ENCODE measurements at places on chromosomes 12 and 14.

GRCh38 chr12:104520242-104520900 is 63.6 kb downstream of the CHST11 start:
- no peak for DNase-seq

DNA sequence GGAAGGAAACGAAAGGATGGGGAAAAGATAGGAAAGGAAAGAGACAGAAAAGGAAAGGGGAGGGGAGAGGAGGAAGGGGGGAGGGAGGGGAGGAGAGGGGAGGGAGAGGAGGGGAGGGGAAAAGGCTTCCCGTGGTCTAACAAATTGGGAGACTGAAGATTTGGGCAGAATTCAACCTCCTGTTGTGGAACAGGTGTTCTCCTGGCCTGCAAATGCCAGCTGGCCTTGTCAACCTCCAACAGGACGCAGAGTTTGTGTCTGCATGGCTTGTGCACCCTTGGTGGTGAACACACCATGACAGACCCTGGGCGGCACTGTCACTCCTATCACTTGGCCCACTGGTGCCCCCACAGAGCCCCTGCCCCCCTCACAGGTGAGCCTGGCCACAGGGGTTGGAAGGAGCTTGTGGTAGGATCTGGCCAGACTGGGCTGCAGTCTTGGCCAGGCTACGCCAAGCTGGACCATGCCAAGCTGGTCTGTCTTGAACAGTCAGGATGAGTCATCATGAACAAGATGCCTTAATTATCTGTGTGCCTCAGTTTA is 321.6 kb downstream of the BCL11B start:
- no peak for DNase-seq

DNA sequence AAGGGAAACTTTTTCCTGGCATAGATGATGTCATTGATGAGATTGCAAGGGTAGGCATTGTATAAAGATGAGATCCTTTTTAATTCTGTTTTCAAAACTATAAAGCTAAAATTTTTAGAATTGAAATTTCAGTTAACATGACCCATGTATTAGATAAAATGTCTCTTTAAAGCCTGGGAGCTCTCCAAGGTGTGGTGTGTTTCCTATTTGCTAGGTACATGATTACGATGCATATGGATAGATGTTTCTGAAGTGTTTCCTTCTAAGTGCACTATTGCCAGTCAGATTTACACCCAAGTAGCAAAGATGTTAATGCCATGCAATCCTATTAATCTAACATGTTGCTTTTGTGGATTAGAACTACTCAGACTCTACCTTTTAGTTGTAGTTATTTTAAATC is 834.7 kb downstream of the DIO2 start:
- DNase-seq: no peak

DNA sequence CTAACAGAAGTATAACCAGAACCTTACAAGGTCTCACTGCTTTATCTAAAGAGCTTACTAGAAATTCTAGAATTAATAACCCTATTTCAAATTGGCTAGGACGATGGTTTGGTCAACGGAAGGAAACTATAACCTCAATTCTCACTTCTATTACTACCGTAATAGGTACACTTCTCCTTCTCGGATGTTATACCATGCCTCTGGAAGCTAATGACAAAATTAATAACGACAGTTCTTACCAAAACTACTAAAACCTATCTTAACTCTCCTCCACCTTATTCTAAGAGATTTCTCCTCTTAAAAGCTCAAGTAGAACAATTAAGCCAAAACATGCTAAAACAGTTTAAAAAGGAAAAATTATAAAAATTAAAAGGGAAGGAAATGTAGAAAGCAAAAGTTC is 23.7 kb upstream of the UBC start:
- peak; percentile 19 for DNase-seq

GRCh38 chr14:85281921-85282320 is 248.0 kb upstream of the FLRT2 start:
- DNase-seq: no peak

GRCh38 chr12:14367040-14367661 is 1.7 kb downstream of the ATF7IP start:
- peak; percentile 58 for DNase-seq

GRCh38 chr14:68977180-68977717 is 1.9 kb downstream of the ACTN1 start:
- DNase-seq: peak; percentile 86

DNA sequence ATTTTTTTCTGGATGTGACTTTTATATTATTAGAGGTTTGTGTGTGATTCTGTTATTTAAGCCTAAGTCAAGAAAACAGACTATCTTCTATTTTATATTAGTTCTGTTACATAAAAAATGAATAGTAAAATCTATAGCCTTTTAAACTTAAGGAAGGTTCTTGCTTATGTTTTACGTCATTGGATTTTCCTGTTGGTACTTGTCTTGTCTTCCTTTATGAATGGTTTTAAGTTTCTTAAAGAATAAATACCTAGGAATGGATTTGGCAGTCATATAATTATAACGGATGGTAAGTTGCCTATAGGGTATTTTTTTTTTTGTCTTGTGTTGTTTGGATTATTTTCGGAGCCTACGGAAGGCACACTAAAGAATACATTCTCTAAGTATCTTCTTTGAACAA is 161.8 kb upstream of the PTPRQ start:
- DNase-seq: no peak

GRCh38 chr12:91677556-91677955 is 468.1 kb downstream of the BTG1 start:
- no peak for DNase-seq

DNA sequence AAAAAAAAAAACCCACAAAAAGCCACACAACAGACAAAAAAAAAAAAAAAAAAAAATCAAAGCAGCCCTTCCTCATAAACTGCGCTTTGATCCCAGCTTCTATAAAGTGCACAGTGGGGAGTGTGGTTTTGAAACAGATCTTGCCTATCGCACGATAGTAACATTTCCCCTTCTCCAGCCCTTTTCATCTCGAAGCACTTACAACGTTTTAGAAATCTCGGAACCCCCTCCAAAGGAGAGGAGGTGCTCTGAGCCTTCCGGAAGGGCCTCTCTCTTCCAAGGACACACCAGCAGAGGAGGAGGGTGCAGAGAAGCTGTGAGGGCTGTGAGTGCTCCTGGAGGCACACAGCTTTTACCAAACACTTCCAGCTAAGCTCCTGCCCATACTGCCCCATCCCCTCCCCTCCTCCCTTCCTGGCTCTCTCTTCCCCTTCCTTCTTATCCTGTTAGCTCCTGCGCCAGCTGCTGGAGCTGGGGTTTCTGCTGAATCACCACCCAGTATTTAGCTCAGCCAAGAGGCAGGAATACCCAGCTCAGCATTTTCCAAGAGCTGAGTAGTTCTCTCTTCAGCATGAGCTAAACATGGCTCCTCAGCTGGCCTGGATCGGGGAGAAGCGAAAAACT is 28.4 kb downstream of the SLC7A8 start:
- DNase-seq: peak; percentile 98

DNA sequence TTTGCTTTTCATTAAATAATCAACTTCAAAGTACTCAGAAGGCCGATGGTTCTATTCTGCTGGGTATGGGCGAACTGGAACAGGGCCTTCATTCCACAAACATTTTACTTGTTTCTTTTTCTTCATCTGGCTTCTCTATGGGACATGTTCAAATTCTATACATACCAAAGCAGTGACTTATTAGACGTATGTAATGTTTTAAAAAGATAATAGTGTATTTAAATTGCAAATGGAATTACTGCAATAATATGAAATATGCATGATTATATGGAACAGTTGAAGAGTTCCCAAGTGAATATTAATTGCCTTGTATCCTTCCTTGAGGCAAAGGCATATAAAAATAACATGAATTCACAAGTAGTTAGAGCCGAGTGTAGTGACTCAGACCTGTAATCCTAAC is 75.5 kb downstream of the FAR2 start:
- DNase-seq: no peak

GRCh38 chr12:92945659-92946220 is 16.6 kb upstream of the EEA1 start:
- DNase-seq: no peak

GRCh38 chr14:92412912-92413311 is 89.9 kb downstream of the SLC24A4 start:
- no peak for DNase-seq

DNA sequence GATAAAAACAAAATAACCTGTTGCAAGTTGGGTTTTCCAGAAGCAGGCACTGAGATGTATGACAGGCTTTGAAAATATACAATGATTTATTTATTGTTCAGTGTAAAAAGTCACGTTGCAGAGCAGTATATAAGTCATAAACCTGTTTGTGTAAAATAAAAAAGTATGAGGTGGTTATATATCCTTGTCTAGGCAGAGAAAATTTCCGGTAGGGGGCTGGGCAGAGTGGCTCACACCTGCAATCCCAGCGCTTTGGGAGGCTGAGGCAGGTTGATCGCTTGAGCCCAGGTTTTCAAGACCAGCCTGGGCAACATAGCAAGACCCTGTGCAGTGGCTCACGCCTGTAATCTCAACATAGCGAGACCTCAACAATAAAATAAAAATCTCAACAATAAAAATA is 16.2 kb upstream of the PPP1CC start:
- no peak for DNase-seq

GRCh38 chr14:72986214-72986613 is 40.7 kb downstream of the ZFYVE1 start:
- DNase-seq: no peak

- peak; percentile 57 for DNase-seq
Observed at GRCh38 chr12:57214398-57214781, 2.2 kb upstream of the NXPH4 start.

GRCh38 chr12:28308891-28309290 is 118.6 kb downstream of the CCDC91 start:
- peak; percentile 8 for DNase-seq

DNA sequence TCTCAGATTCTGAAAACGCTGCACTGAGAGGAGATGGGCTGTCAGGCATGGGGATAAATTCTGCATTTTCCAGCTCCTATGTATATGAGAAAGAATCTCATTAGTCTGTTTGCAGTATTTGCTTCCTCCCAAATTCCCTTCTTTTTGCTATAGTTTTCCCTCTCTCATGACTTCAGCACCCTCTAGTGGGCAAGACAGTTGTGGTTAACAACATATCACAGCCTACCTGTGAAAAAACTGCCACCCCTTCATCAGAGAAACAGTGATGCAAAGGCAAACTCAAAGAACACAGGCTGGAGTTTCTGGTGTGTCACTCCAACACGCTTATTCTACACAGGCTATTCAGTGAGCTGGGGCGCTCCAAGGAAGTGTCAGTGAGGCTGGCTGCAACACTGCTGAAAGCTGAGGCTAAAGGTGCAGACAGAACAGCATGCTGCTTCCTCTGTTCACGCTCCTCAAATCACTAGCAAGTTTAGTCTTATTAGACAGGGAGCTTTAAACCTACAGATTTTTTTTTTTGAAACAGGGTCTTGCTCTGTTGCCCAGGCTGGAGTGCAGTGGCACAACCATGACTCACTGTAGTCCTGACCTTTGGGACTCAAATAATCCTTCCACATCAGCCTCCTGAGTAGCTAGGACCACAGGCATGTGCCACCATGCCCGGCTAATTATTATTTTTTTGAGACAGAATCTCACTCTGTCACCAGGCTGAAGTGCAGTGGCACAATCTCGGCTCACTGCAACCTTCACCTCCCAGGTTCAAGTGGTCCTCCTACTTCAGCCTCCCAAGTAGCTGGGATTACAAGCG is 19.3 kb downstream of the ZC2HC1C start:
- DNase-seq: peak; percentile 76

GRCh38 chr12:110301065-110301806 is 20.2 kb downstream of the ATP2A2 start:
- DNase-seq: peak; percentile 57

- peak; percentile 93 for DNase-seq
Observed at GRCh38 chr14:89855961-89856656, 98.4 kb downstream of the EFCAB11 start.

DNA sequence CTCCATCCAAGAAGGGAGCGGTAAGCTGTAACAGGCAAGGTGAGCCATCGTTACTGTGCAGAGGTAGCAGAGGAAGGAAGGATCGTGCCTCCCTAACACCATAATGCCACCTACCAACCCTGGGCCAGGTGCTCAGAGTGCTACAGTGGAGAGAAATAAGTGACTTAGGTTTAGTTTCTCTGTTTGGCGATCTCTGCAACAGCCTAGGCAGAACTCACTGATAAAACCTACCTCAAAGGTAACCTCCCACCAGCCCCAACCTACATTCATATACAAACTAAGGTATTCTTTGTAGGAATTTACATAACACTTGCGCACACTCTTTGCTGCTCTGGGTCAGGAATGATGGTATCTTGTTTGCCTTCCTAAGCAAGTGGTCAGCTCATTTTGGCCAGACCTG is 93.4 kb upstream of the TMEM132D start:
- no peak for DNase-seq

DNA sequence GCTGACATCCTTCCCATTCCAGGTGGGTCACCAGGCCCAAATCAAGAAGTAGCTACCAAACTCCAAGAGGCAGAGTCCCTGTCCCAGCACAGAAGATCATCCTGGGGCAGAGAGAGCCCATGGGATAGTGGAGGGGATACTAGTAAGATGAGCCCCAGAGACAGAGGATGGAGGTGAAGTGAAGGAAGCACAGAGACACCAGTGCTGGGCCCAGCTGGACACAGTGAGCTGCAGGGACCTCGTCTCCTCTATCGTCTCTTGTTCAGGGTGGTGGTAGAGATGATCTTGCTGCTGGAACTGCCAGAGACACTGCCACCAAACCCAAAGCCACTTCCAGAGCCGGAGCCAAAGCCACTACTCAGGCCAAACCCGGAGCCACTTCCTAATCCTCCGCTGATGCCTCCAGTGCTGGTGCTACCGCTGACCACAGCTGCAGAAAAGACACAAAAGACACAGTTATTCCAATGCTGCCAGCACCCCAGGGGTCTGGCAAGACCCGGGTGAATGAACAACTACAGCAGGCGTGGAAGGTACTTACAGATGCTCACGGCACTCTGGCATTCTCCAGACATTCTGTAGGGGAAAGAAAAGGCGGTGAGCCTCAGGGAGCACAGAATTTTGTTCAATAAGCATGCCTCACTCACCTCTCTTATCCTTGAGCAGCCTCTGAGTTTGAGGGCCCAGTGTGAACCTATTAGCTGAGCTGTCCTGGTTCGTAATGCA is 6.9 kb downstream of the KRT4 start:
- no peak for DNase-seq

- DNase-seq: no peak
Observed at GRCh38 chr12:84955298-84955697, 42.7 kb upstream of the SLC6A15 start.

DNA sequence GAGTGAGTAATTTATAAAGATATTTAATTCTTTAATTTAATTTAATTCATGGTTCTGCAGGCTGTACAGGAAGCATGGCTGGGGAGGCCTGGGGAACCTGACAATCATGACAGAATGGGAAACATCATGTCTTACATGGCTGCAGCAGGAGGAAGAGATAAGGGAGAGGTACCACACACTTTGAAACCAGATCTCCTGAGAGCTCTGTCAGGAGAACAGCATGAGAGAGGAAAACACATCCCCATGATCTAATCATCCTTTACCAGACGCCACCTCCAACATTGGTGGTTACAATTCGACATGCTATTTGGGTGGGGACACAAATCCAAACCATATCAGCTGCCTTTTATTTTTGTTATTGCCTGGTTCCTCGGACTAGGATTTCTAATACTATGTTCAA is 928.6 kb downstream of the TMEM121 start:
- DNase-seq: no peak
